ENCODE measurements at places on chromosomes 3 and 15.

- DNase-seq = no peak
Measured at GRCh38 chr3:170321321-170322034, 36.0 kb upstream of the SKIL start.

- DNase-seq = no peak
Measured at GRCh38 chr3:139358841-139359562, 15.2 kb downstream of the MRPS22 start.

- DNase-seq = no peak
Measured at GRCh38 chr3:148708409-148708808, 10.7 kb downstream of the AGTR1 start.

DNA sequence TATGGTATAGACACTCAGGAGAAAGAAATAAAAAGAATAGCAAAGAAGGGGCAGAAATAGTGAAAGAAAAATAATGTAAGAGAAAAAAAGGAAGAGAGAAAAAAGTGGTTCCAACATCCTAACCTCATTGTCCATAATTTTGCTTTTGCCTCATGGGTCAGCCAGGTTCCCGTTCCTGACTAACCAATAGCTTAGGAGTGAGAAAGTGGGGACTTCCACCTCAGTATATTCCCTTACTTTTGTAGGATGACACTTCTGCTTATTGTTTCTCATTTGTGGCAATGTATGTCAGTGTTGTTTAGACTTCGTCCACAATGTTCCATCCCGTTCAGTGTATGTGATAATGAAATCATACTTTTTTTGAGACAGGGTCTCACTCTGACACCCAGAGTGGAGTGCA is 9.3 kb upstream of the SLC12A8 start:
- no peak for DNase-seq

- DNase-seq = no peak
Measured at GRCh38 chr3:121436074-121436473, 109.7 kb downstream of the POLQ start.

DNA sequence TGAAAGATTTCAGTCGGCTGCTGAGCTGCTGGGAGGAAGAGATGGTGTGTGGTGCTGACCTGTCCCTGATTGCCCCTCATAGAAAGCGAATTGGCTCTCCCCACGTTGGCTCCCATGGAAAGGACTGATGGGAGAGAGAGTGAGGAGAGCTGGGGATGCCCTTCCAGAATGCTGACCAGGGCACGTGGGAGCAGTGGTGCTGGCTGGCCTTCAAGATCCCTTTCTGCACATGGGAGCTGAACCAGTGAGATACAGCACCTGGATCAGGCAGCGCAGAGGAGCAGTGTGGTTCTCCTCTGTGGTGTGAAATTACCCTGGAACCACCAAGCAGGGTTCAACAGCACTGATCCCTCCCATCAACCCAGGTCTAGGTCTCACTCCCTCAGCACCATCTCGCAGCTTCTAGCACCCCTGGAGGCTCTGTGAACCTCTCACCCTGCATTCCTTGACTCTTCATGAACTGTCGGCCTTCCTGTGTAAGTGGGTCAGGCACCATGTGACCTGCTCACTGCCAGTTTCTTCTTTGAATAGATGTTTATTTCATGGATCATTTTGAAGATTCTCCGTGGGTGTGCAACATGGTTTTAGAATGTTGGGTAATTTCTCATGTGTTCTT is 55.7 kb downstream of the CACNA1D start:
- no peak for DNase-seq

GRCh38 chr3:62632510-62633294 is 242.5 kb downstream of the CADPS start:
- DNase-seq = no peak

- DNase-seq = no peak
Measured at GRCh38 chr3:156627946-156628569, 46.3 kb upstream of the TIPARP start.
